ENCODE measurements at places on chromosomes 6 and 20.

DNA sequence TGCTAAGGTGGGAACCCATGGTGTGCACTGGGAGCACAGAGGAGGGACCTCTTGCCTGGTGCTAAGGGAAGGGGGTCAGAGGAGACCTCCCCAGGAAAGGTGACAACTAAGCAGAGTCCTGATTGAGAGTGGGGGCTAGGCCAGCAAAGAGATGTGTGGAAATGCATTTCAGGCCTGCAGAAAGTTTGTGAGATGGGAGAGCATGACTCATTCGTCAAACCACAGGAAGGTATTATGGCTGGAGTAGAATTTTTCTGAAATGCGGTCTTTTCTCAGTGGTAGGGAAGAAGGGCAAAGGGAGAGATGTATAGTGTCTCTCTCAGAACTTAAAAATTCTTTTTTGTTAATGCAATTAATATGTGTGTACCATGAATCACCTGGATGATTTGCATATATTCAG is 23.6 kb upstream of the EDN1 start:
- no peak for DNase-seq

GRCh38 chr6:170152989-170153388 is 137.9 kb downstream of the DLL1 start:
- peak; percentile 62 for DNase-seq

DNA sequence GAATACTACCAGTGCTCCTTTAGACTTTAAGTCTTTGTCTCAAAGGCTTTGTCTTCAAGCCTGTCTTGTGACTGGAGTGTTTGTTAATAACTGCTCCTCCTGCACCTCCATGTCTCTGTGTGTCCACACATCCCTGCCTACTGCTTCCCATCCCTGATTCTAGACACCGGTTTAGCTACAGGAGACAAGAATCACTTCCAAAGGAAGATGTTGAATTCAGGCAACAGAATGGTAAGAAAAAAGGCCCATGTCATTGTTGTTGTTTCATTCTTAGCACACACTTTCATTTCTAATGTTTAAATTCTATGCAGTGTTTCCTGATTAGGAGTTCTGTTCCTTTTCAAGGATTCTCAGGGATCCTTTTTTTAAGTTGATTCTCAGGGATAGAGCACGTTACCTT is 293.6 kb upstream of the STXBP5 start:
- no peak for DNase-seq

DNA sequence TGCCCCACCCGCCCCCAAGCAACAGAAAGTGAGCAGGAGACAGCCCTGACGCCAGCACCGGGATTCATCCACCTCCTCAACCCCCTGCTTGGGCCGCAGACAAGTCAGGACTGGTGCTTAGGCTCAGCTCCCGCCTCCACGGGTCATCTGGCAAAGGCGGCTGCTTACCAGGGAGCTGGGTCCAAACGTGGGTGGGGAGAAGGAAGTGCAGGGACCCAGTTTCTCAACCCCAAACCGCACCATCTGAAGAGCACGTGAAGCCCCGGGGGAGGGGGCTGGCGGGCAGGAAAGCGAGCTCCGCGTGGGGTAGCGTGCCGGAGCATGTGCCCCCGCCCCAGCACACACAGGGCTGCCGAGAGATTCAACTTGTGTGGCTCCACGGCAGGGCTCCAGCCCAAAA is 87.2 kb downstream of the BMP7 start:
- no peak for DNase-seq

DNA sequence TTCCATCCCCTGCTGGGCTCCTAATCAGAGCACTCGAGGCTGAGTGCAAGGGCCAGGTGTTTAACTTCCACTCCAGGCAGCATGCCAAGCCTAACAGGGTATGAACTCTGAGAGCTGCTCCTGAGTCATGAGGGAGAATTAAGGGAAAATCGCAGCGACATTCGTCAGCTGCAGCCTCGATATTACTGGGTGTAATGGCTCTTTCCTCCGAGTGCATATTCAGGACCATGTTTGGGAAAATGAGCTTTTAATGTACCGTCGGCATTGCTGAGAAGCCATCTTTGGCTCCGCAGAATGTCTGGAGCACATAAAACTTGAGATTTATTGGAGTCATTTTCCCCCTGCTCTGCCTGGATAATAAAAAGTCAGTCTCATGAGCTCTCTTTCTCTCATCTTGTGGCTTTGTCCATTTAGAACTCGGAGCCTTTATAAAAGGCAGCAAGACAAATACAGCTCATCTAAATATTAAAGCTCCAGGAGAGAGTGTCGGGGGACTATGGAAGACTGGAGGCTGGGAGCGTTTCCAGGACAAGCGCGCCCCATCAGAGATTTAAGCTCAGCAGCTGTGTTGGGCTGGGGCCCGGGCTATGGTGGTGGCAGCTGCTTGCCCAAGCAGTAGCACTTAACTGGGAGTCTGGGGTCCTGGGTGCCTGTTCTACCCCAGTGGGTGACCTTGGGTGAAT is 103.7 kb downstream of the TOX2 start:
- DNase-seq: peak; percentile 38

- no peak for DNase-seq
Observed at GRCh38 chr20:60553095-60553494, 594.9 kb downstream of the CDH26 start.

DNA sequence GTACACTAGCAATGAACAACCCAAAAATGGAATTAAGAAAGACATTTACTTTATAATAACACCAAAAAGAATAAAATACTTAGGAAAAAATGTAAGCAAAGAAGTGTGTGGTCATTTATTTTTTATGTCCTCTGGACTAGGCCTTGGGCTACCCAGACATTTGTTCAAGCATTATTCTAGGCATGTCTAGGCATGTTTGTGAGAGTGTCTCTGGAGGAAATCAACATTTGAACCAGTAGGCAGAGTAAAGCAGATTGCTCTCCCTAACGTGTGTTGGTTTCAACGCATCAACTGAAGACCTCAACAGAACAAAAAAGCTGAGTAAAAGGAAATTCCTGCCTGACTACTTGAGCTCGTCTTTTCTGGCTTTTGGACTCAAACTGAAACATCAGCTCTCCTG is 84.5 kb downstream of the ANKEF1 start:
- DNase-seq: no peak

- no peak for DNase-seq
Observed at GRCh38 chr6:158226655-158227512, 58.7 kb downstream of the GTF2H5 start.

GRCh38 chr6:5087389-5087788 is 2.2 kb downstream of the PPP1R3G start:
- peak; percentile 51 for DNase-seq

DNA sequence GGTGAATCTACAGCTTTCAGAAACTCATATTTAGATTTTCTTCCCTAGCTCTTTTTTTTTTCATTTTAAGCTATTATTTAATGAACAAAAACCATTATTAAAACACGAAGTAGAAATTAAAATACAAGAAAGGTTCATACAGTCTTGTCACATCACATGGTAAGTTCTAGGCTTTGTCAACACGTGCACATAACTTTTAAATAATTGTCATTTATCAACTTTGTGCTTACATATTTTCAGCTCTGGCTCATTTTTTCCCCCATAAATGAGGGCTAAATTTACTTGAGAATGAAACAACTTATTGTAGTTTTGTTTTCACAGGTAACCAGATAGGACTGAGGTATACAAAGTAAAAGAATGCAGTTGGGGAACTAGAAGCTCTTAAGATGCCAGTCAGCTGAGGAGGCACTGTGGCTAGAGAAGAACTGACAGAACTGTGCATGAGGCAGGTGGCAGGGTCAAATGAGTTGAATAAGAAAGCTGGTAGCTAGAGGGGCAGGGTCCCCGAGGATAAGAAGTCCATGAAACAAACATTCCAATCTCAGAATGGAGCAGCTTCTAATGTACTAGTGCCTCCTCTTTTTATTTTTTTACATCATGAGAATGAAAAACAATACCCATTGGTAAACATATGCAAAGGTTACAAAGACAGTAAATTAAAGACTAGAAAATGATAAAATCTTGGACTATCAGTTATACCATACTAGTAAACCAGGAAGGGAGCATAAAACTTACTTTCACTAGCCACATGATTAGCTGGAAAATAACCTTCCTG is 141.5 kb downstream of the MYB start:
- no peak for DNase-seq

GRCh38 chr6:118663993-118664985 is 12.9 kb upstream of the CEP85L start:
- no peak for DNase-seq

DNA sequence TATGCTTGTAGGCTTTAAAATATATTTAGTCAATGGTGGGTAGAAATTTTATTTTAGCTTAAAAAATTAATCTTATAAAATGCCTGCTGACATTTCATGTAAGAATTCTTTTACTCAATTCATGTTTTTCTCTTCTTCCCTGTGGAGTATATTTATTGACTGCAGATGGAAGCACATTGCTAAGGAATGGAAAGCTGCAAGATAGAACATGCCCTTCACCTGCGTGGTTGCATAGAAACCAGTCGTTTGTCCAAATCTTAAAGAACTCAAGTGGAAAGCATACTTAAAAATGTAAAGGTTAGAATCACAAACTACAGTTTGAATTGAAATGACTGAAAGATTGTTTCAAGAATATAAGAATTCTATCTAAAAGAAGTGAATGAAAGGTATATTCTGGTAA is 30.7 kb downstream of the C6orf163 start:
- no peak for DNase-seq

- DNase-seq: no peak
Observed at GRCh38 chr6:166057431-166057830, 110.2 kb downstream of the TBXT start.

- no peak for DNase-seq
Observed at GRCh38 chr6:97909380-97909779, 626.4 kb upstream of the MMS22L start.

DNA sequence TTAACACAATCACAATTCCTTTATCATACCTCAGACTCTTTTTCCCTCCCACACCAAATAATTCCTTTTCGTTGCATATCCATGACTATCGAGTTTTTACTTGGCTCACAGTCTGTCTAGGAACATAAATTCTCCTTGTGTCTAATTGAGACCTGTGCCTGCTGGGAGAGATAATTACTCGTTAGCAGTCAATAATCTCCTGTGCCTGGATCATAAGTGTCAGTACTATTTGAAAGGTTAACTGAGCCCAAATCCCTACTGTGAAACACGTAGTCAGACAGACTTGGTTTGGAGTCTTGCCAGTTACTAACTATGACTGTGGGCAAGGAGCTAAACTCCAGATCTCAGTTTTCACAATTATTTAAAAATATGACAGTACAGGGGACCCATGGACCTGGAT is 5.7 kb upstream of the CTNNBL1 start:
- DNase-seq: no peak

- peak; percentile 46 for DNase-seq
Observed at GRCh38 chr6:131062241-131063027, 611 bp downstream of the EPB41L2 start.

DNA sequence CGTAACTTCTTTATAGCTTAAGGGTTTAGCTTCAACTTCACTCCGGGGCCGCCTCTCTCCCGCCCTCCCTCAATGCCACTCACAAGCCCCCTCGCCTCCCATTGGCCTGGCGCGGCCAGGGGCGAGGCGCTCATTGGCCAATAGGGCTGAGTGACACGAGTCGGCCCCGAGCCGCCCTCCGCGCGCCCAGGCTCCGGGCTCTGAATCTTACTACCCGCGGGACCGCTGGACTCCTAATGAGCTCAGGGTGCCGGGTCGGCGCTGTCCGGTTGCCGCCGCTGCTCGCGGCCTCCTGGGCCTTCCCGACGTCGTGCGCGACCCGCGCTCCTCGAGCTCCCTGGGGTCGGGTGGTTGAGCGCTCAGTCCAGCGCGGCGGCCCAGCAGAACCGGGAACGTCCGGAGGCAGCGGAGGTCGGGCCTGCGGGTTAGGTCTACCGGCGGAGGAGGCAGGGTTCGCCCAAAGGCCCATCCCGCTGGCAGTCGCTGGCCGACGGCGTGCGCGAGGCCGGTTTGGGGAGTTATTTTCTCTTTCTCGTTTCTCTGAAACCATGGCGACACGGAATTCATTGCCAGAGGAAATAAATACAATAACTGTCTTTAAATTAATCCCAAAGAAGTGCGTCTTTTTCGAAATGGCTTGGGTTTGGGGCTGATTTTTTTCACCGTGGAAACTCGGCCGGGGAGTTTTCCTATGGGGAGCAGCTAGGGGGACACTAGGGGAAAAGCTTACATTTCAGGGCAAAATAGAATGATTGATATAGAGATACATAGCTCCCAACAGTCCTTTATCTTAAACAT is at the start of gene SIM1:
SIM1 (minus strand) TSS at position 19 of the 798 bp plus-strand sequence. CDS start 1,453 bp downstream, outside the sequence.
- DNase-seq: no peak

DNA sequence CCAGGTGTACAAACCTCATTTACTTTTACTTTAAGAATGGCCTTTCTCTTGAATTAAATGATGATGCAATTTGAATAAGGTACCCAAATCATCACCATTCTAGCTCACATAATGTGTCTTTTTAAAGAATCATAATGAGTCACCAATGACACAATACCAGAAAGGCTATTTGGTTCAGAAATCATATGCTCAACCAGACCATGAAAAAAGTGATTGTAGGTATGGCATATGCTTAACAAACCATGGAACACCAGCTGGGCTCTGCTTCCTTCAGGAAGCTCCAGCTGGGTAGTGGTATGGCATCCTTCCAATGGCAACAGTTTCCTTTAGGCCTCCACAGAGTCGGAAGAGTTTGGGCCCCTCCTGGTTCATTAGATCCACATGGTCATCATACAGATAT is 128.2 kb downstream of the FRK start:
- no peak for DNase-seq

DNA sequence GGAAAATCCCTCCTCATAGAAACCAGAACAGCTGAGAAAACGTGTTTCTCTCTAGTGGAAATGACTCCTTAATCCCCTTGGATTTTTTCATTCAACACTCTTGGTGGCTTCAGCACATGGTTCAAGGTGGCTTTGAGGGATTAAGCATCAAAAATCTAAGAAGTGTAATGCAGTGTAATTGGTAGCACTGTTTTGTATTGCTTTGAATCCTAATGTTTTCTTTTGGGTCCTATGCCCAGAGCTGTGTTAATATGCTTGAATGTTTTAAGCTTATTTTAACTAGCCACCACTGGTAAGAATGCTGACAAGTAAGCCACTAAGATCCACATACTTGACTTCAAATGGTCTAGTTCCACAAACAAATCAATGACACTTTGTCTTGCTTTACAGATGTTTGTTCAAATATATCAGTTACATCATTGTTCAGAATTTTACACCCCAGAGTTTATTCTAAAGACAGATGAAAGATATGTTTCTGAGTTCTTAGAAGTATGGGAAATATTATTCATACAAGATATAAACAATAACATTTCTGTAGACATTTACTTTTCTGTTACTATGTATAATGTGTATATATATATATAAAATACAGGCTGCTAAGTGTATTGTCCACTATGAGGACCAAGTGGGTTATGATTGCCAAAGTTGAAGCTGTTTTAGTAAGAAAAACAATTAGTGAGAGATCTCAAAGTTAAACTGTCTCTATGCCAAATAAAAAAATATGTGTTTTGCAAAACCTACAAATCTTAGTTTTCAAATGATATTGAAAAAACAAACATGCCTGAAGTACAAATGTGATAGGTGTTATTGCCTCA is 220.8 kb downstream of the OGFRL1 start:
- no peak for DNase-seq

- DNase-seq: no peak
Observed at GRCh38 chr6:2881423-2881822, 21.7 kb downstream of the SERPINB9 start.

GRCh38 chr6:142827369-142827768 is 117.6 kb downstream of the HIVEP2 start:
- DNase-seq: no peak
